ENCODE measurements at places on chromosomes 12 and 14.

- no peak for DNase-seq
These were observed 90.3 kb downstream of the RPS6KA5 start for GRCh38 chr14:90970167-90970600.

DNA sequence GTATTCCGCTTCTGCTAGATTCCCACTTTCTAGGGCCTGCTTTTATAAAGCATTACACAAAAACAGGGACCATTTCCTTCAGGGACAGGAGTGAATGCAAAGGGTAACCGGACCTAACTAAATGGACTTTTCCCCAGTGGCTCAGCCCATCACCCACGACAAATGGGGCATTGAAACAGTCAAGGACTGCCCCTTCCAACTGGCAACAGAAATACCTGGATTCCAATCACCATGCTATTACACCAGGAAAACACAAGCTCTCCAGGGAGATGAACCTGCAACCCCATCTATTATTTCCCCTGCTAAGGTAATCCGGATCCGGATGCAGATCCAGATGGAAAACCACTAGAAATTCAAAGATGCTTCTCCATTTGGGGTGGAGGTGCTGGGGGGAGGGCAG is 1.0 kb downstream of the MPHOSPH9 start:
- no peak for DNase-seq

GRCh38 chr12:128587918-128588317 is 235.8 kb downstream of the SLC15A4 start:
- no peak for DNase-seq

DNA sequence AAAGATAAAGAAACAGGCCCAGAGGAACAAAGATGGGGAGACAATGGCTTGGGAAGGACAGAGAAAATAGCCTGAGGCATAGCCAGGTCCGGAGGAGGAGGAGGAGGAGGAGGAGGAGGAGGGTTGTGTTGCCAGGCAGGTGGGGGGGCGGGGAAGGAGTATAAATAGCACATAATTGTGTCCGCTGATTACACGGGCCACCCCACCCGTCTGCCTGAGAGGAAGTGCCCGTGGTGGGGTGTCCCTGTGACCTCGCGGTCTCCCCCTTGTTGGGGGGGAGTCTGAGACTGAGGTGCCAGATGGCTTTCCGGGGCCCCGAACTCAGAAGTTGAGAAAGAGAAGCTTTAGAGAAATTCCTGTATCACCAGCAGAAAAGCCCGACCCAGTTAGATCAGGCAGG is 1.9 kb upstream of the SP7 start:
- no peak for DNase-seq

Data from stimulated activated CD8-positive, alpha-beta memory T cell treated with anti-CD3 and anti-CD28 coated beads, Interleukin-4, amount 100 ng/mL, for 4 hours (primary cell).